ENCODE measurements at places on chromosomes 2 and 18. TPM values are rescaled to one million over a fixed set of nuclear protein-coding genes. Genes with fewer than 3 reads are reported as not detected.

GRCh38 chr2:38875227-38875575 lies 533 bp downstream of the DHX57 start:
- H3K36me3 ChIP-seq = no peaks in the 10 kb centered on the region
- H3K27me3 ChIP-seq = no peaks in the 10 kb centered on the region
- DNase-seq = no peak
- peak overlapping the region; percentile 88 for H3K4me3 ChIP-seq
- H3K27ac ChIP-seq = peak overlapping the region; percentile 9

DNA sequence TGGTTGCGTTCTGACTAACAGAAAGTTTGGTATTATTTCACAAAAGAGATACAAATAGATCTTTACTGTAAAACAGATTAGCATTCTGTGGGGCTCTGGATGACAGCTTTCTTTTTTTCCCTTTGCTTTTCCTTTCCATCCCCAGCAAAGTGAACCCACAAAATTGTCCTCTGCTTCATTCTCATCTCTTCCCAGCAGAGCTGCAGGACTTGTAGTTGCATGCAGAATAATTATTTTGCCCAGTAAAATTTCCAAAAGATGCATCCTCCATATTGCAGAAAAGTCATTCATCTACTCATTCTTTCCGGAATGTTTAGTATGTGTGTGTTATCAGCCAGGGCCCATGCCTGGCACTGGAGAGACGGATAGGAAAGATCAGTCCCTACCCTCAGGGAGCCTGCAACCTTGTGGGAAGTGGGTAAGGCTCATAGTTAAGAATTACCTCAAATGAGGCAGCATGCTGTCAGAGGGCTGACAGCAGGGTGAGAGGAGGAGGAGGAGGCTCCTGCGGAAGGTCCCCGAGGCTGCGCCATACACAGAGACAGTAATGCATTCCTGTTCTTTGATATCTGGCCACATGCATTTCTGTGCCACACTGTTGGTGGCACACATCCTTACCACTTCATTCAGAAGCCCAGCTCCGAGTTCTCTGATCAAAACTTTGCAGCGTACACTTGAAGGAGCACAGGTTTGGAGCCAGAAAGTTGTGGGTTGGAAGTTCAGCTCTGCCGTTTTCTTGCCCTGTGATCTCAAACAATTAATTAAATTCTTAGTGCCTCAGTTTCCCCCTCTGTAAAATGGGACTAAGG lies 225.4 kb downstream of the MYCN start:
- no peak overlapping the region for H3K27ac ChIP-seq
- H3K27me3 ChIP-seq = no peaks in the 10 kb centered on the region
- H3K4me1 ChIP-seq = no peaks in the 10 kb centered on the region
- no peak overlapping the region for H3K4me3 ChIP-seq
- DNase-seq = no peak
- H3K36me3 ChIP-seq = no peaks in the 10 kb centered on the region

GRCh38 chr2:232353660-232354059 lies 24.9 kb upstream of the ALPP start:
- H3K36me3 ChIP-seq = no peaks in the 10 kb centered on the region
- no peak for DNase-seq
- H3K4me1 ChIP-seq = no peaks in the 10 kb centered on the region
- H3K27ac ChIP-seq = no peak overlapping the region
- no peak overlapping the region for H3K4me3 ChIP-seq
- H3K27me3 ChIP-seq = peaks cover 23% of the 10 kb centered on the region

DNA sequence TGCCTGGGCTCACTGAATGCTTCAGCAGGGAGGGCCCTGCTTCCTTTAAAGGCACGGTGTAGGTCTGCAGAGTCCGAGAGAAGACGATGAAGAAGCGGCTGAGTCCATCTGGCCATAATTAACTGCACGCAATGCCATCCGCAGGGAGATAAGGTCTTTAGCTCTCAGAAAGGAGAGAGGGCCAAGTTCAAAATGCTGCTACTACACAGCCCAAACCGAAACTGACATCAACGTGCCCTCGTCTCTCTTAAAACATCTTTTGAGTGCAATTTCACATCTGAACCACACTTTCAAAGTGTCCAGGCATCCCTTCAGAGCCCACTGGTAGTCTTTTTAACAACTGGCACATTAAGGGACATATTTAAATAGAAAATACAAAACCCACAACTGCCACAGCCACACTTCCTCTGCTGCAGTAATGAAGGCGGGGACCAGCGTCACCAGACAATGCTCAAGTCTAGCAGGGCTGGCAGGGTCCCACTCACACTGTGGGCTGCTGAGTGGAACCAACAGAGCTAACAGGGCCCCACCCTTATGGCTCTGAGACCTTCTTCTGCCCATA lies 35.8 kb downstream of the ST3GAL5 start:
- H3K27me3 ChIP-seq = no peaks in the 10 kb centered on the region
- H3K27ac ChIP-seq = peak overlapping the region; percentile 66
- H3K36me3 ChIP-seq = no peaks in the 10 kb centered on the region
- DNase-seq = peak; percentile 66

GRCh38 chr2:57598551-57598950 lies 448.1 kb upstream of the VRK2 start:
- no peak overlapping the region for H3K27ac ChIP-seq
- H3K4me1 ChIP-seq = no peaks in the 10 kb centered on the region
- no peak for DNase-seq

DNA sequence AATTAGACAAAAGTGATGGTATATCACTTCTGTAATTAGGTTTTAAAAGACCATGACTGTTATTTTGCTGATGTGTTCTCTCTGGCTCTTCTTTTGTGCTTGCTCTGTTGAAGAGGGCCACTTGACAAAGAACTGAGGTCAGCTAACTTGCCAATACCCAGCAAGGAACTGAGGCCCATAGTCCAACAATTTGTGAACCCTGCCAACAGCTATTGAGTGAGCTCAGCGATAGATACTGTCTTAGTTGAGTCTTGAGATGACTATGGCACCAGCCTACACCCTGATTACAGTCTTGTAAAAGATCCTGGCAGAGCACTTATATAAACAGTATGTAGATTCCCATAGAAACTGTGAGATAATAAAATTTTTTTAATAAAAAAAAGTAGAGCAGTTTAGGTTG lies 103.0 kb downstream of the BMPR2 start:
- H3K36me3 ChIP-seq = no peaks in the 10 kb centered on the region
- DNase-seq = no peak
- H3K4me3 ChIP-seq = no peak overlapping the region

DNA sequence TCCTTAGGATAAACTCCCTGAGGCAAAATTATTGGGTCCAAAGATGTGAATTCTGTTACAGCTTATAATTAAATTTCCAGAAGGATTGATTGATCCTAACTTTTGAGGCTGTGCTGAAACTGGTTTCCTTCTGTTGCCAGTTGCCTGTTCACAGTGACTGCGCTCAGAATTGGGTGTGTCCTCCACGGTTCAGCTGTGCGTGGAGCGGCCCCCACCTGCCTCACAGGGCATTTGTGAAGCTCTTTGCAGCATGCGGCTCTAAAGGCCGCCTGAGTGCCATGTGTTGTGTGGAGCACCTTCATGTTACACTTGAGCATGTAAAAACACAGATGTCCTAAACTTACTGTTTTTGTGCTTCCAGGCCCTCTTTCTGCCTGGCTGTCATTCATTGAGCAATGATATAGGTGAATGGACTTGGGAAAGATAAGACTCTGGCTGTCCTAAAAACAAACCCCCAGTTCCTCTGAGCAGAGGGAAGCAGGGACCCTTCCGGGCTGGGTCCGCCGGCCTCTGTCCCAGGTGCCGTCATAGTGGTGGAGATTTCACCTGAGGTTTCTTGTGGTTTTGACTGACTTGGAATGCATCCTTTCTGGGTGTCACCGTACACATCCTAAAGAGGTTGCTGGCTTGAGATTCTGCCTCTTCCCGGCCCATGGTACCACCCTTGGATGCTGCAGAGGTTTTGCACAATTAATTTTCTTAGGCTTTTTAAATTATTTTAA lies 173.6 kb downstream of the LDLRAD4 start:
- H3K4me1 ChIP-seq = no peaks in the 10 kb centered on the region
- no peak for DNase-seq
- H3K27ac ChIP-seq = no peak overlapping the region
- H3K27me3 ChIP-seq = no peaks in the 10 kb centered on the region
- no peak overlapping the region for H3K4me3 ChIP-seq

- H3K27ac ChIP-seq = no peak overlapping the region
- peaks cover 17% of the 10 kb centered on the region for H3K27me3 ChIP-seq
- peak overlapping the region; percentile 47 for H3K4me3 ChIP-seq
- no peaks in the 10 kb centered on the region for H3K36me3 ChIP-seq
Measured at GRCh38 chr2:86807468-86808275, 17.0 kb upstream of the CD8A start.

GRCh38 chr2:88416016-88416663 lies 36.4 kb downstream of the FOXI3 start:
- no peaks in the 10 kb centered on the region for H3K27me3 ChIP-seq
- no peak overlapping the region for H3K4me3 ChIP-seq
- no peaks in the 10 kb centered on the region for H3K4me1 ChIP-seq
- H3K36me3 ChIP-seq = no peaks in the 10 kb centered on the region

DNA sequence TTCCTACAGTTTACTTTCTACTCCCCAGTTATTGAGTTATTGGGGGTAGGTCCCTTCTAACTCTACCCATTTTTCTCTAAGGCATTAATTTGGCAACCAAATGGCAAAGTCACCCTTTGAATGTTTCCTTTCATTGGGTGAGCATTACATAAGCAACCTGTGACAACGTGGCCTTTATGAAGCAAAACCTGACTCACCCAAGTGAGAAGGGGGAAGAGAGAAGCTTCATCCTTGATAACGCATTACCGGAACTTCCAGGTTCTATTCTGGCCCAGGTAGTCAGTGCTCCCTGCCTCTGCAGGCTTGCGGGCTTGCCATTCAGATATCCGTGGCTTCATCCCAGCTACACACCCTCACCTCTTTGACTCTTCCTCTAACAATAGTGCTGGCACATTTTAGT lies 39.1 kb upstream of the FAM124B start:
- H3K4me1 ChIP-seq = no peaks in the 10 kb centered on the region
- no peak overlapping the region for H3K27ac ChIP-seq
- no peak overlapping the region for H3K4me3 ChIP-seq
- DNase-seq = no peak
- H3K27me3 ChIP-seq = no peaks in the 10 kb centered on the region

DNA sequence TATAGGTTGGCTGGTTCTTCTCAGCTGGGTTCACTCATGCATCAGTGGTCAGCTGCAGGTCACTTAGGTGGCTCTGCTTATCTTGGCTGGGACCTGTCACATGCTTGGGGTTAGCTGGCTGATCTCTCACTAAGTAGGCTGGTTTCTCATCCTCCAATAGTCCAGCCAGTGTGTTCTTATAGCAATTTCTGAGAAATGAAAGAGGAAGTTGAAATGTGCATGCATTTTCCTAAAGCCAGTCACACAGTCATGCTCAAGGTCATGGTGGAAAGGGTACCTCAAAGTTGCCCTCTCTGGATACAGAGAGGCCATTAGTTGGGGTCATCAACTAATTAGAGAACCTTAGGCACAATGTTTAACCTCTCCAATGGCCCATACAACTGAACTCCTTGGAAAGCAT lies 64.4 kb downstream of the KLHL29 start:
- DNase-seq = no peak
- no peaks in the 10 kb centered on the region for H3K27me3 ChIP-seq
- no peaks in the 10 kb centered on the region for H3K4me1 ChIP-seq

- H3K4me1 ChIP-seq = no peaks in the 10 kb centered on the region
- H3K36me3 ChIP-seq = no peaks in the 10 kb centered on the region
- DNase-seq = no peak
- no peak overlapping the region for H3K4me3 ChIP-seq
Measured at GRCh38 chr18:24632158-24632988, 171.9 kb downstream of the HRH4 start.

- no peaks in the 10 kb centered on the region for H3K36me3 ChIP-seq
- no peaks in the 10 kb centered on the region for H3K27me3 ChIP-seq
- no peak overlapping the region for H3K4me3 ChIP-seq
- DNase-seq = peak; percentile 64
- H3K27ac ChIP-seq = no peak overlapping the region
Measured at GRCh38 chr2:179311101-179311500, 46.5 kb upstream of the SESTD1 start.

GRCh38 chr2:148167855-148168254 lies 147.0 kb downstream of the MBD5 start:
- no peak overlapping the region for H3K4me3 ChIP-seq
- no peaks in the 10 kb centered on the region for H3K4me1 ChIP-seq
- no peak overlapping the region for H3K27ac ChIP-seq

DNA sequence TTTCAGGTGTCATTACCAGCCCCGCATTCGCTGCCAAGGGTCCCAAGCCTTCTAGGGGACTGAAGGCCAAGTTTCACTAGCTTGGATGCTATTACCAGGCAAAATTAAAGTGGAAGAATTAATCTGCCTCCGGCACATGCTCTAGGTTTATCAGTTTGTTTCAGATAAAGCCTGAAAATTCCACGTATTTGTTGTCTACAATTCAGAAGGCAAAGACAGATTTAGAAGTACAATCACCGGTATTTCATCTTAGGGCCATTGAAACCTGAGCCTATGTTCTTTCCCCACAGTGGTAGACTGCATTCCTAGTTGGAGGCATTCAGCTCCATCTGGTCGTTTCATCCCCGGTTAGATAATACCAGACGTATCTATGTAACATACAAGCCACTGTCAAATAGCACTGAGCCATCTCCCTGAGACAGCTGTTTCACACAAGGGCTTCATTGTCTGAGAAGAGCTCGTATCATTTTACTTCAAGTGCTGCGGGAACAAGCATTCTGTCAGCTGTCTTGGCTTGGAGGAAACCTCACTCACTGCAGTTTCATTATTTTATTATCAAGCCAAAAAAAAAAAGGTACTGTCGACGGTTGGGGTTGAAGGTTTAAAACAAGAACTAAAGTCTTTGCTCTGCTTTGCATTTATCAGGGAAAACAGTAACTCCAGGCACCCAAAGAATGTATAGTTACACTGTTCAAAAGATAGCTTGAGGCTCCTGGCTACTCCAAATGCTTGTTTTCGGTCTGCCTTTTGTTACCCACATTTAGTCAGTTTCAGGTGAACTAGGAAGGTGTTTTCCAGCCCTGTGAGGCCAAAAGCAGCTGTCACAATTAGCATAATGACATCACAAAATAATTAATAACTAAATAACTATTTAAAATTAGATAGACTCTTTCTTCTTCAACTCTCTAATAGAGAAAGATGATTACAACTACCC lies 76.7 kb downstream of the TGIF1 start:
- peak; percentile 84 for DNase-seq
- no peaks in the 10 kb centered on the region for H3K27me3 ChIP-seq
- H3K4me3 ChIP-seq = no peak overlapping the region
- no peaks in the 10 kb centered on the region for H3K4me1 ChIP-seq
- no peaks in the 10 kb centered on the region for H3K36me3 ChIP-seq
- H3K27ac ChIP-seq = no peak overlapping the region

Gene COL5A2
- 12.3 TPM for total RNA-seq

Gene G6PC2
- total RNA-seq = not detected

Gene ZNF804A
- 0.19 TPM for total RNA-seq

Gene ALPG
- not detected for total RNA-seq

Gene RGPD3
- 0.19 TPM for total RNA-seq

Gene CD207
- total RNA-seq = 0.66 TPM

Gene PARD3B
- total RNA-seq = 29.6 TPM

All from kidney (tissue), 22 donors.